ENCODE measurements at places on chromosomes 5 and 9.

- peak; percentile 82 for DNase-seq
Measured at GRCh38 chr5:76402251-76402885, 717 bp upstream of the IQGAP2 start.

GRCh38 chr5:133746834-133747233 is 134.5 kb upstream of the FSTL4 start:
- no peak for DNase-seq

DNA sequence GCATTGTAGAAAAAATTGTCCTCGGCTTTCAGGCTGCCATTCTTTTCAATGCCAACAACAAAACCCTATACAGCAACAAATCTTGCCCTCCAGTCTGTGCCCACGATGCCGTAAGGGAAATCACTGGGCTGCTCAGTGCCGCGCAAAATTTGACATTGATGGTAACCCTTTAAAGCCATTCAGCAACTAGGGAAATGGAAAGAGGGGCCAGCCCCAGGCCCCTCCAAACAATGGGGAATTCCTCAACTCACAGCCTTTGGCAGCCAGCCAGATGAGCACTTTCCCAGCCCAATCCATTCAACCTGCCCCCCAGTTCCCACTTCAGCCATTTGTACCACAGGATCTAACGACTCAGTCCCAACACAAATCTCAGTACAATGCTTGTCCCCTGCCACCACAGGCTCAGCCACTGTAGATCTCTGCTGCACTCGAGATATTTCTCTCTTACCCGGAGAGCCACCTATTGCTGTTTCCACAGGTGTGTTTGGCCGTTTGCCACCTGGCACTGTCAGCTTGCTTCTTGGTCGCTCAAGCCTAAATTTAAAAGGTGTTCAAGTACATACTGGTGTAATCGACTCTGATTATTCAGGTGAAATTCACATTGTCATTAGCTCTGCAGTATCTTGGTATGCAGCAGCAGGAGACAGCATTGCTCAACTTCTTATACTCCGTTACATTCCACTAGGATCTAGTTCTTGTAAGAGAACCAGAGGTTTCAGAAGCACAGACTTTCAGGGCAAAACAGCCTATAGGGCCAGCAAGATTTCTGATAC is 103.3 kb downstream of the SYK start:
- no peak for DNase-seq

GRCh38 chr9:98081477-98082219 is 25.1 kb downstream of the NANS start:
- no peak for DNase-seq

GRCh38 chr9:14156046-14156445 is 157.9 kb downstream of the NFIB start:
- no peak for DNase-seq

GRCh38 chr5:132434416-132435286 is 55.9 kb downstream of the IRF1 start:
- peak; percentile 47 for DNase-seq

DNA sequence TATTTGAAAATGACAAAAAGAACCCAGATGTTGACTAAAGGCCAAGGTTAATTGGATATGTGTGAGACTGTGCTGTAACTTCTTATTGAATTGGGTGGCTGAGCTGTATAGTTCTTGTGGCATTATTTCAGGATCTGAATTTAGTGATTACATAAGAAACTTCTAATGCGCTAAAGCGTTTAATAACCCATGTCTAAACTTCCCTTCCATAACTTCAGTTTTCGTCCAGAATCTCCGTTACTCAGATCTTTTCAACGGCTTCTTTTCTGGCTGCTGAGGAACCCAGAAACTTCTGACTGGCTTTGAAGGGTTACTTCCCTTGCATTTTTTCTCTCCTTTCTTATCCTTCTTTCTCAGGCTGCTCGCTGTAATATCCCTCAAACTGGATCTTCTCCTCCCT is 28.1 kb upstream of the C9orf72 start:
- no peak for DNase-seq

- DNase-seq, result no peak
Measured at GRCh38 chr5:58241389-58241788, 218.5 kb downstream of the PLK2 start.

DNA sequence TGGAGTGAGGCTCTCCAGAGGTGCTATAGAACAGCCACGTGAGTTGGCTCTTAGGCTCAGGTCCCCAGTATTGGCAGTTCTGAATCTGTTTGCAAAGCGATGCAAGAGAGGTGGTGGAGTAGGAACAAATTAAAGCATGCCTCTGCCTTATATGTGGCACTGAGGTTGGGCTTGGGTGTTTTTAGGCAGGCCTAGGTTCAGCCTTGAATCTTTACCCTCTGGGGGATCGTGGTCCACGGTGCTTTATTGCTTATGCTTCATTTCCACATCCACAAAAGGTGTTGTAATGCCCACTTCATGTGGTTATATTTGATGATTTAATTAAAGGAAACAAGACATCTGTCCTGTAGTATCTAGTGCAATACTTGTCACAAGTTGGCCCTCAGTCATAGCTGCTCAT is 56.2 kb downstream of the CD180 start:
- DNase-seq, result no peak

DNA sequence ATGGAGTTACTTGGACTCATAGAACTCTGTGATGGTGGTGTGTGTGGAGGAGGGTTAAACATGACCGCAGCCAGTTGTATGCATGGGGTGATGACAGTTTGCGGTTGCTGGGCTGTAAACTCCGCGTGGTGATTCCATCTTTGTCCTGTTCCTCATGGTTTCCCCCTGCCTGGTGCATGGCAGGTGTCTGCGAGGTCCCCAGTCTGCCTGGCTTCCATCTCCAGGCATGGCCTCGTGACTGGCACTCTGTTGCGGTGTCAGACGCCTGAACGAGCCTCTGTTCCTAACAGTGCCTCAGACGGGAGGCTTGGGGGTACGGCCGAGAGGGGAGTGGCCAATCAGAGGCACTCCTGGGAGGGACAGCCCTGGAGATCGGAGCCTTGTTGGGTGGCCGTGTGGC is 33.9 kb upstream of the SH3PXD2B start:
- DNase-seq, result no peak

DNA sequence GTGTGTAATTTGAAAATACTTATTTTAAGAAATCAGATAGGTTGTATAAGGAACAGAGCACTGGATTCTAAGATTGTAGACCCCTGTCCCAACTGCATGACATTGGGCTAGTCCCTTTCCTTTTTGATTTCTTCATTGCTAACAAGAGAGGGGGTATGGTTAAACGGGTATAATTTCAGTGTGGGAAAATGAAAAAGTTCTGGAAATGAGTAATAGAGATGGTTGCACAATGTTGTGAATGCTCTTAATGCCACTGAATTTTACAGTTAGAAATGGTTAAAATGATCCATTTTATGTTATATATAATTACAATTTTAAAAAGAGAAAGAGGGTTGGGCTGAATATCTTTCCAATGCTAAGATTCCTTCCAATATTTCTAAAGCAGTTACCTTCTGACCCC is 103.3 kb upstream of the LHFPL2 start:
- DNase-seq, result no peak

GRCh38 chr5:172145870-172146747 is 41.9 kb downstream of the STK10 start:
- peak; percentile 74 for DNase-seq

DNA sequence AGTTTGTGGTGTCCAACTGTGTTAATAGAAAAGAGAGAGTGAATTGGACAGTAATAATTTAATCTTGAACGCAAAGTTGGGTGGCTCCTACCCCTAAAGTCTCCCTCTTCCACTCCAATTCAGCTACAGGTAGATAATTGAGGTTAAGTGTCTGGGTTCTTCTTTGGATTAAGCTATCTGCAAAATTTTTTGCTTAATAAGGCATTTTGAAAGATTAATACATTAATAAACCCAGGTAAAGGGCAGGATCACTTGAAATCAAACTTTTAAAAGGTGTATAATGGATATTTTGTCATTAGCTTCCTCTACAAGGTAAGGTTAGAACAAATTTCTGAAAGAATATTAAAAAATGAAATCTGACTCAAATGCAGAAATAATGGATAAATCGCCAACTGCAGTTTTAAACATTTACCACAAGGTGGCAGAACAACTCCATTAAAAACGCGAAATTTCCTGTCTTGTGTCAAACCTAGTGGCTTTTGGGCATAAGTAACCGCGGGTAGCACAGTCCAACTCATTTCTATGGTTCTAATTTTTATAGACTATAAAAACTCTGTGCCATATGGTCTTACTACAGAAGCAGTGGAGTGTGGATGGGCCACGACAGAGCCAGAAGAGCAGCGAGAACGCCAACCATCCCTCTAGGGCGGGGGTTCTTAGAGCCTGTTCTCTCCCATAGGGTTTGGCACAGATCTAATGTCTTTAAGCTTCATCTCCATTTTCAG is 276.5 kb downstream of the ARHGEF28 start:
- DNase-seq, result peak; percentile 11

DNA sequence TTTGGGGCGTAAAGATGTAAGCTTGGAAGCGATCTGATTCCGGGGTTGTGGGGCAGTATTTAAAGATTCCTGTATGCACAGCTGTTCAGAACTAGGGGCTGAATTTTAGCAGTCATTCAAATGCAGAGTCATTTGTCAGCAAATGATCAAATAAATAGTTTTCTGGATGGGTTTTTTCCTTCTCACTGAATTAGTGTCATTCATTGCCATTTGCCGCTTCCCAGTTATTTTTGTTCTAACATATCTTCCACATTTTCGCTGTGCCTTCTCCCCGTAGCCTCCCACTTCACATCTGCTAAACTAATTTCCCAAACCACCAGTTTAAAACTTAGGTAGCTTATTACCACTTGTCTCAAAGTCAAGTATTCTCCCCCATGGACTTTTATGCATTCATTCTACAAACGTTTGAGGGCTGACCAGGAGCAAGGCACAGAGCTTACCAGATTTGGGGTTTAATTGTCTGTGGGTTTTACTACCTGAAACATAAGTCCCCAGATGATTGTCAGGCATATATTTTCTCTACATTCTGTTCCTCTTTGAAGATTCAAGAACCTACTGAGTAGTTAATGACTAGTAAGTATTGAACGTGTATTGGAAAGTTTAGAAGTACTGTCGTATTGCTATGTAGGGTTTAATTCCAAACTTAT is 41.3 kb upstream of the CKMT2 start:
- DNase-seq, result no peak

DNA sequence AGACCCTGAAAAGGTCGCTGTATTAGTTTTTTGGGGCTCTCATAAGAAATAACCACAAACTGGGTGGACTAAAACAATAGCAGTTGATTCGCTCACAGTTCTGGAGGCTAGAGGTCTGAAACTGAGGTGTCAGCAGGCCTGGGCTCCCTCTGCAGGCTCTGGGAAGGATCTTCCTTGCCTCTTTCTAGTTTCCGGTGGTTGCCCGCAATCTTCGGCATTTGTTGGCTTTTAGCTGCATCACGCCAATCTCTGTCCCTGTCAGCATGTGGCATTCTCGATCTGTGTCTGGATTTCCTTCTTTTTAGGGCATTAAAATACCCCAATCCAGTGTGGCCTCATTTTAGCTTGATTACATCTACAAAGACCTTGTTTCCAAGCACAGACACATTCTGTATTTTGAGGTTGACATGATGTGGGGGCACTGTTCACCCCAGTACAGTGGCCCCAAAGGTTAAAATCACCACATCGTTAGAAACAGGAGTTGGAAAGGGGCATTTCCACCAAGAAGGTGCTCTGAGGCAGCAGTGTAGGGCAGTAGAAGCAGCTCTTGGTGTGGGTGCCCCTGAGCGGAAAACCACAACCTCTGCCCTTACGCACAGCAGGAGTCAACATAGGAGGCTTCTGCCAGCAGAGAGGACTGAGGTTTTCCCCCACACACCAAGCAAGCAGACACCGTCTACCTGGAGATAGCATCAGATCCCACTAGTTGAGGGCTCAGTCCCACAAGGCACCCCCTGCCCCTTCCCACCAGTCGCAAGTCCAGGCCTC is 13.5 kb downstream of the ZNF79 start:
- no peak for DNase-seq

DNA sequence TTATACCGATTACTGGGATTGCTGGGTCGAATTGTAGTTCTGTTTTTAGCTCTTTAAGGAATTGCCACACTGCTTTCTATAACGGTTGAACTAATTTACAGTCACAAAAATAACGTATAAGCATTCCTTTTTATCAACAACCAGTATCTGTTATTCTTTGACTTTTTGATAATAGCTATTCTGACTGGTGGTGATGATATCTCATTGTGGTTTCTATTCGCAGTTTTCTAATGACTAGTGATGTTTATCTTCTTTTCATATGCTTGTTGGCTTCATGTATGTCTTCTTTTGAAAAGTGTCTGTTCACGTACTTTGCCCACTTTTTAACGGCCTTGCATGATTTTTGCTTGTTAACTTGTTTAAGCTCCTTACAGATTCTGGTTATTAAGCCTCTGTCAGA is 74.4 kb downstream of the FAM174A start:
- DNase-seq, result no peak

DNA sequence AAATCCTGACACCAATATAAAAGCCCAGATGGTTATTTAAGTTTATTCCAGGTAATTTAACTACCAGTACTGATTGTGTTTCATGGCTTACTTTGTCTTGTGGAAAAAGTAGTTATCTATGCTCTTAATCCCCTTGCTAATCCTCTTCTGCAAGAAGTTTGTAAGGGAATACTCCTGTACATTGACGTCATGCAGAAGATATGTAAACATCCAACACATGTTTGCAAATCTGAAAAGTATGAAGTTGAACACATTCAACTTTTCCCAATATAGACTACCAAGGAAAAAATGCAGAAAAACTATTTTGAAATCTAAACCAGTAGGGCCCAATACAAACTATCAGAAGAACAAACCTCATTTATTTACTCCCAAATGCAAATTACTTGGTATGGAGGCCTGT is 56.3 kb upstream of the ELL2 start:
- DNase-seq, result no peak

GRCh38 chr5:138909734-138910133 is 34.6 kb upstream of the LRRTM2 start:
- no peak for DNase-seq

DNA sequence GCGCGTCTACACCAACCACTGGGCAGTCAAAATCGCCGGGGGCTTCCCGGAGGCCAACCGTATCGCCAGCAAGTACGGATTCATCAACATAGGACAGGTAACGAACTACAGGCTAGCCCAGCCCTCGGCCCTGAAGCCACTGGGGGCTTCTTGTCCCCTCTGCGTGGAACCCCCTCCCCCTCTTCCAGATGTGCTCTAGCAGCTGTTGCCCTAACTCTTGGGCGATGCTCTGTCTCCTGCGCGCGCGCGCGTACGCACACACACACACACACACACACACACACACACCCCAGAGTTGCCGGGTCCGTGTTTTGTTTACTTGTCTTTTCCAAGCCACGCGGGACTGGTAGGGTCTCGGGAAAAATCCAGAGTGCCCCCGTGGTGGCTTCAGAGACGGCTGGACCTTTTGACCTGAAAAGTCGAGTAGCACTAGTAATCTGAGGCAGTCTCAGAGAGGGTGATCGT is 836 bp downstream of the PCSK5 start:
- DNase-seq, result peak; percentile 62

GRCh38 chr5:133511653-133512235 is 100.6 kb downstream of the FSTL4 start:
- no peak for DNase-seq

DNA sequence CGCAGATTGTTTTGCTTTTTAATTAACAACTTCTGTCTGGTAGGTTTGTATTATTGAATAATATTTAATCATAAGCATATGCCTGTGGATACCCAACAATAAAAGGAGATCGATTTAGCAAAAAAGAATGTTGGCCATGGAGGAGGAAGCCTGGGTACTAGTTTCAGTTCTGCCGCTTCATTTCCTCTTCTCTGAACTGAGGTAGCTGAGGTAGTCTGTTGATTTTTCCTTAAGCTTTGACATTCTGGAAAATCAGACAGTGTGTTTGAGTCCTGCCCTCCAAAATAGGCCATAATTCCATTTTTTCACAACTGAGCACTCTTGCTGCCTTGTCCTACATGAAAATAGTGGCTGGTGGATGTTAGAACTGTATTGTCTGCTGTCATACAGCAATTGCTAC is 6.0 kb upstream of the GPR21 start:
- no peak for DNase-seq

GRCh38 chr5:29079771-29080170 is 2041.4 kb upstream of the CDH9 start:
- peak; percentile 12 for DNase-seq
